ENCODE measurements at places on chromosomes 5 and 9. TPM values are rescaled to one million over a fixed set of nuclear protein-coding genes. Genes with fewer than 3 reads are reported as not detected.

Gene PCDHB16
- 2.1 TPM for total RNA-seq

- peak; percentile 95 for DNase-seq
Observed at GRCh38 chr9:35510754-35511428, 21.0 kb downstream of the RUSC2 start.

DNA sequence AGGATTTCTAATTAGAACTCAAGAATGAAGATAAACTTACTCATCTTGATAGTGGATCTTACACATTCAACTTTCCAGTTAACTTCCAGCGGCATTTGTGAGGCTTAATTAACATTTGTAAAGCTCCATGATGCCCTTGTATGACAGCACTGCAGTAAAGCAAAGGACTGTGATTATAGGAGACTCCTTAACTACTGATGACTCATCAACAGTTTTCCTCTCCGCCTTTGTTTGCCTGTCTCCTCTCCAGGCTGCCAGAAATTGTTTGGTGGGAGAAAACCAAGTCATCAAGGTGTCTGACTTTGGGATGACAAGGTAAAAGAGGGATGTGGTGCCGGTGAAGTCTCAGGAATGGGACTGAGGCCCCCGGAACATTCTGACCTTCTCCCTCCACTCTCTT, 20.4 kb upstream of the CYFIP2 start:
- peak; percentile 9 for DNase-seq

Gene PRDM9
- total RNA-seq = not detected

Gene SPATA31A3
- not detected for total RNA-seq

Gene REEP2
- 5.5 TPM for total RNA-seq

GRCh38 chr5:133702791-133703770, 90.7 kb upstream of the FSTL4 start:
- DNase-seq = no peak

DNA sequence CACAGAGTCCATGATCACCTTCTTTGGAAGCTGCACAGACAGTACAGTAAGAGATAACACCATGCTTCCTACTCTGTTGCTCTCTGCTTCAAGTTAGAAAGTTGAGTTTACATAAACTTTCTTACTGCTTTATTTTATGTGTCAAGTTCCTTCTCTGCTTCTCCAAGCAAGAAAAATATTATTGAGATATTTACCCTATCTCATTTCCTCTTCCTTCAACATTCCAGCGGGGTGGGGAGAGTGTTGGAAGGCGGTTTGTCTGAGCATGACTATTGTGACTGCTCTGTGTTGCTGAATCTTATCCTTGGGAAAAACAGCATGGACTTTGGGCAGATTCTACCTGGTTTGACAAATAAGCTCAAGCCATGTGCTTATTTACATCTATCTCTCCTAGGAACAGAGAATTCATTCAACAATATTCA, 66.9 kb upstream of the EPB41L4A start:
- DNase-seq = no peak
